ENCODE measurements at places on chromosomes 5 and 9.
A peak's percentile ranks its signal among the peaks of the same experiment; 100 is the strongest.

DNA sequence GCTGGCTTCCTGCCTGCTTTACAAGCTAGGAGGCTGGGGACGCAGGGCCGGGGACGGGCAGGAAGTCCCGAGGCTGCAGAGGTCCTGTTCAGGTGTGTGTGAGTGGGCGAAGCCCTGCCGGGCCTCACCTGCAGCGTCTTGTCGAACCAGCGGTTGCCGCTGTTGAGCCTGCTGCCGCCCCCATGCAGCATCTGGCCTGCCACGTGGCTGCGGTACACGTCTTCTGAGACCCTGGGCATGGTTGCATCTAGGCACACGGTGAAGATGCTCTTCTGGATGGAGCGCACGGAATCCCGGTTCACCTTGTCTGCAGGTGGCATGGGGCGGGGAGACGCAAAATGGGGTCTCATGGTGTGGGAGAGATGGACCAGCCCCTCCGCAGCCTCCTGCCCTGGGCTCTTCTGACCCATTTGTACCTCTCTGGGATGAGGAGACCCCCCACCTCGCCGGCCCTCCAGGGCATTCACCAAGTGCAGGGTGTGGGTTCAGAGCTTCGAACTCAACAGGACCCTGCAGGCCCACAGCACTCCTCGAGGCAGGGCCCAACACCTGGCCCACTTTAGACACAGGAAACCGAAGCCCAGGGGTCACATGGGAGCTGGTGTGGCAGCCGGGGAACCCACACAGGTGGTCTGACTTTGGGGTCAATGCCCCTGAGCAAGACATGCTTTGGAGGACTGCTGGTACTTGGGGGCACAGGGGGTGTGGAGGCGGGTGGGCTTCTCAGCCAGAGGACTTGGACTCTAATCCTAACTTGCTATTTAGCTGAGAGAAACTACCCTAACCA is 10.0 kb downstream of the CRAT start:
- no peak for DNase-seq

GRCh38 chr9:89356782-89357181 is 38.5 kb downstream of the SECISBP2 start:
- DNase-seq, result no peak

DNA sequence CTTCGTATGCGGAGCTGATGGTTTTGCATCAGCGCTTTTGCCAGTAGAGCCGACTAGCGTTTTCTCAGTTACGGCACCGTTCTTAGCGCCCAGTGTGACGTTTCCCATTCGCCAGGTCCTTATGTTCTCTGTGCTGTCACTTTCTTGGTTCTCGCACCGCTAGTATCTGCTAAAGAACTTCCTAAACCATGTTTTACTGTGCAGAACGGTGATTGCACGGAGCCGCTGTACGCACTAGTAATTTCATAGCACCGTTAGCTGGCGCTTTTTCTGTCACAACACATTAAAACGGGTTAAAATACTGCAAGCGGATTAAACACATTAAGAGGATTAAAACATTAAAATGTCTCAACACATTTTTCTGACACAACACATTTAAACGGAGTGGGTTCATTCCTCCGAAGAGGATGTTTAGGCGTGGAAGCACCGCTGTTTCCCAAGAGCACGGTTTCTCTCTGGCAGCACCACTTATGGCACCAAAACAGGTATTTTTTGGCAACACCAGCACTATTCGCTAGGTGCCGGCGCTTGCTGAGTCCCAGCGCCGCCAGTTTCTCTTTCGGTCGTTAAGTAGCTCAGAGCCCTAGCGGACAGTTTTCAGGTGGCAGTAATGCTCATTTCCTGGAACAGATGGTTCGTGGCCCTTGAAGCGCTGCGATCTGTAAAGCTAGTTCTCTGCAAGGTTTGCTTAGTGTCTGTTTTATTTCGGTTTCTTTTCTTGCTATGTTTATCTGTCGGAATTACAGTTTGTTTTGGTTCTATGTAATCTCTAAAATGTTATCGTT is 20.3 kb downstream of the ANXA2R start:
- DNase-seq, result peak; percentile 40

GRCh38 chr5:109695005-109695926 is 5.5 kb downstream of the MAN2A1 start:
- no peak for DNase-seq

- no peak for DNase-seq
These were observed 71.8 kb downstream of the KIAA1958 start for GRCh38 chr9:112558476-112558875.

DNA sequence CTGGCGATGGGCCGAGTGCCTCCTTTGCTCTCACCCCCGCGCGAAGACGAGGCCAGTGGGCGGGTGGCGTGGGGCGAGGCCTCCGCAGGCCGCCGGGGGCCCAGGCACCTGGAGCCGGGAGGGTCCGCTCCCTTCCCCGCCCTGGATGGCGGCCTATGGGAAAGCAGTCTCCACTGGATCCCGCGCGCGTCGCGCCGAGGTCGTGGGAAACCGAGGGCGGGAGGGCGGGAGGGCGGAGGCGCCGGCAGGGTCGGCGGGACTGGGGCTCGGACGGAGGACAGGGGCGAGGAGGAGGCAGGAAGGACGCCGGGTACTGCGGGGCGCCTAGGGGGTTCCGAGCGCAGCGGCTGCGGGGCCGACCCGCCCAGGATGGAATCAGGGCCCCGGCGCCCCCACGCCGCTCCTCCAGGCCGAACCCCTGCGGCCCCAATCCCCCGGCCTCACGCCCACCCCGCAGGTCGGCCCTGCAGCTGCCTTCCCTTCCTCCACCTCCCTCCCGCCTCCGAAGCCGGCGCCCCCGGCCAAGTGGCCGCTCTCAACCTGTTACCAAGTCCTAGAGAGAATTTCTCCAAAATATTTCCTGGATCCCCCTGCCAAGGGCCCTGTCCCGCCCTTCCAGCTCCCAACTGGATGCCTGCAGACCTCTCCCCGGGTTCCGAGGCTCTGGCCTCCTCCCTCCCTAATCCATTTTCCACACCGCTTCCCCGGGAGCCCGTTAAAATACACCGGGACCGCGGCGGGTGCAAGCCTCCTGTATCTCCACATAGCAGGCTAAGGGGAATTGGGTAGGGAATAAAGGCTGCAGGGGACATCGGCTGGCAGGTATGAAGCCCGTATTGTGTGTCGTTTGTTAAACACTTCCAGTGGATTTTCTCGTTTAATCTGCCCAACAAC is 146.3 kb downstream of the ERCC6L2 start:
- peak; percentile 52 for DNase-seq

GRCh38 chr9:130921300-130921988 is 17.6 kb downstream of the FIBCD1 start:
- DNase-seq, result no peak

GRCh38 chr5:82359272-82359671 is 81.1 kb upstream of the RPS23 start:
- DNase-seq, result no peak

DNA sequence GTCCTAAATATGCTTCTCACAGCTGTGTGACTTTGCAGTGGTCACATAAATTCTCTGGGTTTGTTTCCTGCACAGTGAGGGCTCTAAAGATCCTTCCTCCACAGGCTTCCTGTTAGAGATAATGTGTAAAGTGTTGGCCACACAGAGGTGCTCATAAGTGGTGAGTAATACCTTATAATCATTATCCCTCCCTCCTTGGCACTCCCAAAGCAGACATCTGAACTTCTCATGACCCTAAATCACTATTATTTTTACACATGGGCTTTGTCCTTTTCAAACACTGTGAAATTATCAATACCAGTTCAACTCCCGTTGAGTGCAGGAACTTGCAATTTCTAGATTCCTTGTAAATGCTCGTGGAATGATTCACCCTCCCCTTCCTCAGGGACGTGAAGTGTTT is 100.2 kb downstream of the BRINP1 start:
- DNase-seq, result no peak

DNA sequence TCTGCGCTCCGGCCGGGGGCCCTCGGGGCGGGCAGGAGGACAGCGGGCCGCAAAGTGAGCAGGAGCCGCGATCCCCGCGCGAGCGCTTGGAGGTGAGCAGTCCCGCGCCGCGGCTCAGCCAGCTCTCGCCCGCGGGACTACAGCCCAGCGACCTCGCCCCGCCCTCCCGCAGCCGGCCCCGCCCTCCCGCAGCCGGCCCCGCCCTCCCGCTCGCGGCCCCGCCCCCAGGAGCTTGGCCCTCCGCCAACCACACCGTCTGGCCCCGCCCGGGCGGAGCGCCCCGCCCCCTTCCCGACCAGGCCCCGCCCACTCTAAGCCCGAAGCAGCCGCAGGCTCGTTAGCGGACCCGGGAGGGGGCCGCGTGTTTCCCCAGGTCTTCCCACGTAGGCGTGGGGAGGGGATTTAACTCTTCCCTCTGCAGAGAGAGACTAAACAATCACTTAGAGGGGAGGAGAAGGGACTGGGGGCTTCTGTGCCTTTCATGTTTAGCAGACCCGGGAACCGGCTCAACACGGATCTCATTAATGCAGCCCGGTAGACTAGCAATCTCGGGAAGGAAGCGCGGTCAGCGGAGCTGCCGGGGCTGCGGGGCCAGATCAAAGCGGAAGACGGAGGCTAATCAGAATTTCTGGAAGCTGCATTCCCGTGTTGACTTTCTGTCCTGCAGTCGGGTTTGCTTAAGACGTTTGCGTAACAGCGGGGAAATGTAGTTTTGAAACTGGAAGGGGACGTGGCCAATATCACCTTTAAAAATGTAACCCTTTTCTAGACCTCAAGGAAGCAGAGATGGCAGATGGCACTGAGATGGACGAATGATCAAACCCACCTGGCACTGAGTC is at the start of gene MYO10:
Gene MYO10, minus strand, starts transcription at position 139 of the 839 bp plus-strand sequence. CDS start 480 bp downstream, outside the sequence.
- peak; percentile 85 for DNase-seq

DNA sequence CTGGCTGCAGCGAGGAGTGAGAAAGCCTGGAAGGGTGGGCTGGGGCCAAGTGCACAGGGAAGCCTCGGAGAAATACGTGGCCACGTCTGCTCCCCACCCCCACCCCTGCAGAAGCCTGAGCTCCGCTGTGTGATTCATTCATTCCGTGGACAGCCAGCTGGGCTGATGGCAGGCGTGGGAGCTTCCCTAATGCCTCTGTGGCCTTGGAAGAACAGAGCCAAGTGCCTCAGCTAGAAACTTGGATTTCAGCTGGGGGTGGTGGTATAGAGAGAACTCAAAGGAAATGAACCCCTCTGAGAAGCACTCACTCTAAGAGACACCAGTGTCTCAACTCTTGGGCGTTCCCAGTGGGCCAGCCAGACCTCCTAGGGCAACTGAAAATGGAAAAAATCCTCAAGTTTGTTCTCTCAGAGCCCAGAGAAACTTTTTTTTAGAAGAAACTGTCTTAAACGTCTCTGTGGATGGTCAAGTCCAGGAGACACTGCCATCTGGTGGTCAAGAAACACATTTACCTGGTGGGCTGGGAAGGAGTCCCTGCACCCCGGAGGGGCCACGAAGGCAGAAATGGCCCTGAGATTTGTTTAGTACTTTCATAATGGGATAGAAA is 18.0 kb downstream of the ATOX1 start:
- peak; percentile 48 for DNase-seq

- DNase-seq, result no peak
These were observed 298.2 kb downstream of the CD180 start for GRCh38 chr5:66898241-66898995.

GRCh38 chr9:92650296-92650695 is 19.6 kb downstream of the IPPK start:
- no peak for DNase-seq

- DNase-seq, result no peak
These were observed 24.5 kb upstream of the EXOC3 start for GRCh38 chr5:418162-419121.

DNA sequence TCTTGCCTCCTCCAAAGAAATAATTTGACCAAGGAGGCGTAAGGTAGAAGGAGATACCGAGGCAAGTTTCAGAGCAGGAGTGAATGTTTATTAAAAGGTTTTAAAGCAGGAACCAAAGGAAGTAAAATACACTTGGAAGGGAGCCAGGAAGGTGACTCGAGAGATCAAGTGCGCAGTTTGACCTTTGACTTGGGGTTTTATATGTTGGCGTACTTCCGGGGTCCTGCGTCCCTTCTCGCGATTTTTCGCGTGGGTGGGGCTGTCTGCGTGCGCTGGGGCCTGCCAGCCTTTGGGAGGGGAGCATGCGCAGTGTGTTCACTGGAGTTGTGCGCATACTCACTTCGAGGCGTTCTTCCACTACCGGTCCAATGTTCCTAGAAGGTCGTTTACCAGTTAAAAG is 166.0 kb upstream of the IRX2 start:
- no peak for DNase-seq

- DNase-seq, result peak; percentile 67
These were observed 70.0 kb upstream of the KLF9 start for GRCh38 chr9:70484232-70485130.

DNA sequence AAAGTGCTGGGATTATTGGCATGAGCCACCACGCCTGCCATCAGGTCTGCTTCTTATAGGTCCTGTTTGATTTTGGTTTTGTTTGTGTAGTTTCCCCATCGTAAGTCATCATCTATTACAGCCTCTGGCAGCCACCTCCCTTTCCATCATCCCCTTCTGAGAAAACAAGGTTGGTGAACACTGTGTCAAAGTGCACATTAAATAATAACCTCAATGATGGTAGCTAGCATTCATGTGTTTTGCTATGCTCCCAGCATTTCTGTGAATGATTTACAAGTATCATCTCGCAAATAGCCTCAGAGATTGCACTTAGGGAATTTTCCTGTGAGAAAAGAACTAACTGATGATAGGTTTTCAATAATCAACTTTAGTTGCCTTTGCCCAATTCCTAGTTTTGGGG is 9.9 kb downstream of the PRUNE2 start:
- no peak for DNase-seq

DNA sequence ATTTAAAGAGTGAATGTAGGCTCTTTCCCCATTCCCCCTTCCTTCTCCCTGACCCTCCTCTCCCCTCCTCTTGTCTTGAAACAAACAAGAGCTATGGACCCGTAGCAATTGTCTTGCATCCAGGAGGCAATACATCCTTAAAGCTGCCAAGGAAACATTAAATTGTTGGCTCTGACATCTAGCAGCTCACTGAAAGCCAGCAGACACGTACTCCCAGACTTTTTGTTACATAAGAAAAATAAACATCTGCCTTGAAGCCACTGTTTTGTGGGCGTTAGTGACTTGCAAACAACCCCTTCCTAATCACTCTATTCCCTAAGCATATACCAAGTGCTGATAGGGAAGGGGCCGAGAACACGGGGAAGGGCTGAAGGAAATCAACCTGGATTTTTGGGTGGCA is 8.6 kb downstream of the SLC45A2 start:
- no peak for DNase-seq

- no peak for DNase-seq
These were observed 15.8 kb downstream of the EXOC3 start for GRCh38 chr5:458547-459353.

- DNase-seq, result no peak
These were observed 124.0 kb downstream of the SEMA5A start for GRCh38 chr5:9421884-9422283.

GRCh38 chr9:83981126-83981871 is 694 bp downstream of the RMI1 start:
- no peak for DNase-seq

DNA sequence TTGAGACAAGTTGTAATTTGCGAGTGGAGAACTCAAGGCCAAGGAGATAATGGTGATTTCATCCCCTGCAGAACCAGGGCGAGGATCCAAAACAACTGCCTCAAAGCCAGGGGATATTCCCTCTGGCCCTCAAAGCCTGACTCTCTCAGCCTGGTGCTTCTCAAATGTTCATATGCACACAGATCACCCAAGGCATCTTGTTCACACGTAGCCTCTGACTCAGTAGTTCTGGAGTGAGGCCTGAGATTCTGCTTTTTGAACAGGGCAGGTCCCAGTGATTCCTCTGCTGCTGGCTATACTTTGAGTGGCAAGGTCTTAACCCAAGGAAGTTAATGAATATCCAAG is 30.2 kb upstream of the WWC1 start:
- no peak for DNase-seq

GRCh38 chr9:122248448-122248865 is 16.2 kb downstream of the RBM18 start:
- no peak for DNase-seq
